Pons (tissue), 1 donor: ENCODE measurements at places on chromosomes 3 and 15.
A peak's percentile ranks its signal among the peaks of the same experiment; 100 is the strongest.

DNA sequence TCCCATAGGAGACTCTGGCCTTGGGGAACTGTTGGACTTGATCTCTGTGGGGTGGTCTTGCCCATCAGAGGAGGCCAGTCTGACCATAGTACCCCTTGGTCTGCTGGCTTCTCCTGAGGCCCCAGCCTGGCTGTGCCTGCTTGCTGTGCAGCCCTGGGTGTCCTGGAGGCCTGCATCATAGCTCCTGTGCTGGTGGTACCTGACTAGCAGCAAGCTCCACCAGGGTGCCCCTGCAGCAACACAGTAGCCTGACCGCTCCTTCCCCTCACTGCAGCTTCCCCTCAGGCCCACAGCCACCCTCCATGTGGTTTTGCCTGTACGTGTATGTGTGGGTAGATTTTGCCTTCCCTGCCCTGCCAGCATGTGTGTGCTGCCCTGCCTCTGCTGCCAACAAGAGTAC is 85.6 kb upstream of the TTC14 start:
- DNase-seq, result no peak

- no peak for DNase-seq
Observed at GRCh38 chr3:45953536-45953935, 10.3 kb downstream of the CXCR6 start.

DNA sequence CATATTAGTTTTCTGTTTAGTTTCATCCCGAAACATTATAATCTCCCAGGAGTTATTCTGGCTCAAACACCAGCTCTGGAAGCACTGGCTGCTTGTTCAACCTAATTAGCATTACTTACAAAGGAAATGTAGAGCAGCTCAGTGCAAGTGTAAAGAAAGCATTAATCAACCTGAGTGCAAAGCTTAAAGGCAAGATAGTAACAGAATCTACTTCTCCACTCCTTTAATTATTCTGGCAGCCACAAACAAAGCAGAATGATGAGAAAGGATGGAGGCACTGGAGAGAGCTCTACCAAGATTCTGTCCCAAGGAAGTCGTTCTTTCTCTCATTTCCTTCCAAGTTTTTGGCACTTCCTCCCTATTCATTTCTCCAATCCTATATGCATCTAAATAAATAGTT is 1384.0 kb downstream of the ZPLD1 start:
- DNase-seq, result peak; percentile 7

DNA sequence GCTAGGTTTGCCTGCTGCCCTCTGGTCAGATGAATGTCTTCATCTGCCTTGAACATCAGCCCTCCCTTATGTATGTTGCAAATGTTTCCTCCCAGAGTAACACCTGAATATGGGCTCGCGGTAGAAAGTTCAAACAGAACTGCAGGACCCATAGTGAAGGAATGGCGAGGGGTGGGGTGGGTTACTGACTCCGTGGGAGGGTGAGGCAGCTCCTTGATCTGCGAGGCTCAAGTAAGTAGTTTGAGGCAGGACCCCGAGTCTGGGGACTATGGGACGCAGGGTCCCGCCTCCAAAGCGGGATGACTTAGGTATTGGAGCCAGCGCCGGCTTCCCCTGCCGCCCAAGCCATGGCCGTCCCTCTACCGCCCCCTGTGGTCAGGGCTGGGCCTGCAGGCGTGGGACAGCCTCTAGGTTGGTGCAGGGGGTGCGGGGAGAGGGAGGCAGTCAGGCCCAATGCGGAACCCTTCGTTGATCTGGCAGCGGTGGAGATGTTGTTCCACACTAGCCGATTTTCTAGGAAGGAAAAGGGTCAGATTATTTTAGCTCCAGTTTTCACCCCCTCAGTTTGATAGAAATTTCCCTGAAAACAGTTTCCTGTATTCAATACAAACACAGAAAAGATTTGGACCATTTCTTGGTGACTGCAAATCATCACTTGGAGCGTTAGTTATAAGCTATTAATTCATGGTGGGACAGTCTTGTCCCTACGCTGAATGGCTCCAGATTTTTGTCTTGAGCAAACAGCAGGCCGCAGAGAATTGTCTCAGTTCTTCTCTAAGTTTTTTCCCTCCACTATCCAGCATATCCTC is 72.3 kb downstream of the CORO2B start:
- DNase-seq, result no peak

DNA sequence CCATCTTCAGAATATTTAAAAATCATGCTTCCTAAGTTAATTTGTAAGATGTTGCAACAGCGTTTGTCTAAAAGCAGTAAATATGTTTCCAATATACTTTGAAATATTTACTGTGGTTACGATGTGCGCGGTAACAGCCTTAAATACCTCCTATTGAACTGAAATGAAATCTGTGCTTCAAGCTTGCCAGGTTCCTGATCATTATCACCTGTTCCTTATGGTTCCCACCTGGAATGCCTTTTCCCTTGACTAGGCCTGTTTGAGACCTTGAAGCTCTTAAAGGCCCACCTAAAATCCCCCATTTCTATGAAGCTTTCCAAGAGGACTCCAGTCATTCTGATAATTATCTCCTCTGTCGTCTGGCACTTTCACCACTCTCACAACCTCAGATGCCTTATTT is 146.7 kb downstream of the NAALADL2 start:
- no peak for DNase-seq

DNA sequence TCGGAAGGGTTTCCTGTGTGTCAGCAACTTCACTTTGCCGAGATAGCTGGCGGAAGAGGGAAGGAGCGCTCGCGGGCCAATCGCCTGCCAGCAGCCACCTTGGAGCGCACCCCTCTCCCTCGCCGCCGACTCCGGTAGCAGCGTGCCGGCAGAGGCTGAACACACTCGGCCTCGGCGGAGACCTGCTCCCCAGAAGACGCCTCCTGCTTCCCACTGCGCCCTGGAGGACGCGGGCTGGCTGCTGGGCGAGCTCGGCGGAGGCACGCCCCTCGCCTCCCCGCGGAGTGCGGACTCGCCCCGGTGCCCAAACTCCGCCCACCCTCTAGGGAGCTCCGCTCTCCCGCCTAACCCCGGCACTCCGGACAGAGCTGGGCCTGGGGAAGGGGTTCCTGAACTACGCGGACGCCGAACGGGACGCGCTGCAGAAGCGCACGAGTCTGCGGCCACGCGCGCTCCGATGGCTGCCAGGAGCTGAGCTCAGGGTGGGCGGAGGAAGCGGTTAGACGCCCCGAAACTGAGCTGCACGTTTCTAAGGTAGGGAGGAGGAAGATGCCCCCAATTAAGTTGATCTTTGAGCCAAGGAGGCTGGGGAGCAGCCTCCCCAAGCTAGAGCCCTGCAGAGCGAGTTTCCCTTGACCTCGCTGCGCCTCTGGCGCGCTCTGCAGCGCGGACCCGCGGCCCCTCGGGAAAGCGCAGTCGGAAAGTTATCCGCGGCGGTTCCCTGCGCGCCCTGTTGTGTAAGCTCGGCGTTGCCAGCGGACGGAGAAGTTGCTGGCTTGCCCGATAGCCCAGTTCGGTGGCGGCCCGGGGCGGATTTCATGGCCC is at the start of gene P2RY1:
TSS of gene P2RY1 (plus strand) at position 356 of the 825 bp plus-strand sequence. CDS start 652 bp downstream, outside the sequence.
- DNase-seq, result peak; percentile 22

DNA sequence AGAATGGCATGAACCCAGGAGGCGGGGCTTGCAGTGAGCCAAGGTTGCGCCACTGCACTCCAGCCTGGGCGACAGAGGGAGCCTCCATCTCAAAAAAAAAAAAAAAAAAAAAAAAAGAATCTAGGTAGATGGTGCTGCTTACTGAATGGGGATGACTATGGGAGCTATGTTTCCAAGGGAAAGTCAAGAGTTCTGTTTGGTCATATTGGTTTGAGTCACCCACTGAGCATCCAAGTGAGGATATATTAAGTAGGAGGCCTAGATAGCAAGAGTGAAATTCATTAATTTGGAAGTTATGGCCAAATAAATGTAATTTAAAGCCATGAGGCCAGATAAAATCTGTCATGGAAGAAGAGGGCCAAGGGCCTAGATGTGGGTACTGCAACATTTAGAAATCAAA is 9.0 kb upstream of the UACA start:
- no peak for DNase-seq

DNA sequence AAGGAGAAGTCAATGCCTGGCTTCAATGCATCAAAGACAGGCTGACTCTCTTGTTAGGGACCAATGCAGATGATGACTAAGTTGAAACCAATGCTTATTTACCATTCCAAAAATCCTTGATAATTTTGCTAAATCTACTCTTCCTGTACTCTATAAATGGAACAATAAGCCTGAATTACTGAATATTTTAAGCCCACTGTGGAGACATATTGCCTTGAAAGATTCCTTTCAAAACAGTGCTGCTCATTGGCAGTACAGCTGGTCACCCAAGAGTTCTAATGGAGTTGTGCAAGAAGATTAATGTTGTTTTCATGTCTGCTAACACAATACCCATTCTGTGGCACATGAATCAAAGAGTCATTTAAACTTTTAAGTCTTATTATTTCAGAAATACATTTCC is 181.0 kb upstream of the CBLB start:
- no peak for DNase-seq

- peak; percentile 41 for DNase-seq
Observed at GRCh38 chr15:23035964-23036566, 3.3 kb downstream of the TUBGCP5 start.

DNA sequence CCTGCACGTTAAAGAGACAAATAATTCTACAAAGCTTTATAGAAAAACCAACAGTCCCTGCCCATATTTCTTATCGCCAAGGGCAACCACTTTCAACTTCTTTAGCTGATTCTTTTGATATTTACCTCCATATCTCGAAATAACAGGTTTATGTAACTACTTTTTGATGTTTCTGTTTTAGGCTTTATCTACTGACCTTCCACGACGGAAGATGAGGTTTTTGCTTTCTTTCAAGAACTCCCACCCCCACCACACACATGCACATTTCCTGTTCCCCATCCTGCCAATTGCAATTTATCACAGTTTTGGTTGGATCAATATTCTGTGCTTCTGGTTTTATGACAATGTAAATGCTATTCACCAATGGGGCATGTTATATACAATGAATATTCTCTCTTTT is 330.4 kb upstream of the ICE2 start:
- DNase-seq, result no peak

GRCh38 chr3:107431246-107432012 is 54.2 kb downstream of the CCDC54 start:
- peak; percentile 66 for DNase-seq

DNA sequence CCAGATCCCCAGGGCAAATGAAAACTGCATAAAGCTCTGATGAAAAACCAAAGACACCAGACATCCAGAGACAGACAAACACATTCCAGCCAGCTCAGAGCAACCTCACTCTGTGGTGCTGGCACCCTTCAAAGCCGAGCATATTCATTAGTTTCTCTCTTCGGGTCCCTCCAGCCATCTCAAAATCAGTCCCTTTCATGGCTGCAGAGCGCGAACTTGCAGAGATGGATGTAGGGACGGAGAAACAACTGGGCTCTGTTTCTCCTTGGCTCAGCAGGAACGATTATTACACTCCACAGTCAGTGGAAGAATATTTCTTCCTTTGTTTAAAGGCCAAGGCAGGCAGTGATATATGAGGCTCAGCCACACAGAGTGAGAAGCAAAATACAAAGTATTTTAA is 50.4 kb upstream of the SYN2 start:
- DNase-seq, result peak; percentile 51

- no peak for DNase-seq
Observed at GRCh38 chr3:54681706-54682105, 246.2 kb downstream of the LRTM1 start.
